ENCODE measurements at places on chromosomes 4 and X. TPM values are rescaled to one million over a fixed set of nuclear protein-coding genes. Genes with fewer than 3 reads are reported as not detected.

DNA sequence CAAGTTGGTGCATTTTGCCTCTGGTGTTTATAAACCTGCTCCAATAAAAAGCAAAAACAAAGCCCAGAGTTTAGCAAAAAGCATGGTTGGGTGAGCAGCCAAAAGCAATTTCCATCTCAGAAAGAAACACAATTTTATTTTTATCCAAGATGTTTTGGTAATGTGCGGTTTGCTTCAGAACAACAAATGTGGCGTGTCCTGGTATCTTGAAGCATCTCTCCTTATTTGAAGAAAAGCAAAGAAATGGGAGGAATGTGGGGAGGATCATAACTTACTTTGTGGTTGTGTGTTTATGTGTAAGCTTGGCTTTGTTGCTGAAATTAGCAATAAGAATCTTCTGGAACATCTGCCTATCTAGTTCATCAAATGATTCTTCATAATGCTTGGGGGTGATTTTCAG, 88.3 kb upstream of the DDX3X start:
- DNase-seq: no peak

GRCh38 chr4:181119186-181119585, 1124.0 kb upstream of the TENM3 start:
- DNase-seq: no peak

GRCh38 chr4:7632971-7633370, 198.2 kb upstream of the PSAPL1 start:
- no peak for DNase-seq

- DNase-seq: peak; percentile 43
Observed at GRCh38 chr4:119682099-119682498, 53.5 kb upstream of the PDE5A start.

GRCh38 chr4:78613522-78614321, 62.2 kb downstream of the ANXA3 start:
- DNase-seq: no peak

DNA sequence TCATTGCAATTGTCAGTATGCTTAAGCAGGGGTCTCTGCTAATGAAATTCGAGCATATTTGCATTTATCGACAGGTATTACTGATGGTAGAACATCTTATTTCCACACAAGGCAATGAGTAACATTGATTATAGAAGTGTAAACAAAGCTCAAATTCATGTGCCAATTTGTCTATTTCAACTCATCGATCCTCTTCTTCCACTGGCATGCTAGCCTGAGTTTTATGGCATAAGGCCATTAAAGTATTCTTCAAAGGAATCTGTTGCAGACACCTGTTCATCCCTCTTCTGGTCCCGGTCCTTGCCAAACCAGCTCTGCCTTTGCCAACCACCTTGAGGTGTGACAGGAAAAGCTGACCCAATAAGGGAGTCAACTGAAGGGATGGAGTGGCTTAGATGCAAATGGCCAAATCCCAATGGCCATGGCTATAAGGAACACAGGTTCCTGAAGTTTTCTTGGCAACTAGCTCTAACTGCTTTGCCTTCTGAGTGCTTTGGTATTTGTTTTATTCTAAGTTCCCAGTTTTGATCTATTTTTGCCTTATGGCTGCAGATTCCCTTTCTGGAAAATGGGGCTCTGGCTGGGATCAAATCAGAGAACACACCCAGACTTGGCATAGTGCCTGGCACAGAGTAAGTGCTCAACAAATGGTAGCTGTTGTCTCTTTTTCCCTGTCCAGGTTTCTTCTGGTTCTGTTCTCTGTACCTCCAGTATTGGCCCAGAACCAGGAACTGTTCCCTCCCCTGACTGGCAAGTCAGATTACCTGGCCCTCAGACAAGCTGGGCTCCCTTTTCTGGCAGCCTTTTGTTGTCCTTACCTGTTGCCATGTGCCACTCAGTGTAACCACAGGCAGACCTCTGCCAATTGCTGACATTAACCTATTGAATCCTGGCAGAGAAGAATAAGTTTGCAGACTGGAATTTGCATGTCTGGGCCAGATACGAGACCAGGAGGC, 63.1 kb downstream of the RTL9 start:
- DNase-seq: no peak

Gene NEXMIF
- polyA plus RNA-seq: not detected

Gene PROM1
- not detected for polyA plus RNA-seq

Gene ZXDB
- polyA plus RNA-seq: 2.6 TPM

Gene ATP11C
- polyA plus RNA-seq: 14.5 TPM

Gene FDCSP
- polyA plus RNA-seq: not detected

Gene RAB41
- not detected for polyA plus RNA-seq

Data from IMR-90 (cell line).